Activated naive CD8-positive, alpha-beta T cell treated with anti-CD3 and anti-CD28 coated beads, Interleukin-2, amount 50 U/mL, for 16 hours (primary cell): ENCODE measurements at places on chromosomes 16 and 17.

GRCh38 chr16:11254913-11255736 lies 879 bp downstream of the SOCS1 start:
- no peak for DNase-seq

DNA sequence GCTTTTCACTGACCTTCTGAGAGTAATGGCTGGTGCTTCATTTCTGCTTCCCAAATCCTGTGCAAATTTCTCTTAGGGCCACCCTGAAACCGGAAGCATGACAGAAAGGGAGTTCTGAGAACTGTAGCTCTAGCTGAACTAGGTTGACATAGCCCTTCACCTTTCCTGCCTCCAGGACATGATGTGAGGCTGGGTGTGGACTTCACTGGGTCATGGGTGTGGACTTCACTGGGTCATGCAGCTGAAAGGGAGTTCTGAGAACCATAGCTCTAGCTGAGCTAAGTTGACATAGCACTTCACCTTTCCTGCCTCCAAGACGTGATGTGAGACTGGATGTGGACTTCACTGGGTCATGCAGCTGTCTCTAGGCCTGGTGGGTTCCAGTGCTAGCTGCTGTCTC lies 54.3 kb upstream of the NLRP1 start:
- no peak for DNase-seq

GRCh38 chr16:50539822-50540710 lies 8.1 kb upstream of the NKD1 start:
- DNase-seq: no peak

DNA sequence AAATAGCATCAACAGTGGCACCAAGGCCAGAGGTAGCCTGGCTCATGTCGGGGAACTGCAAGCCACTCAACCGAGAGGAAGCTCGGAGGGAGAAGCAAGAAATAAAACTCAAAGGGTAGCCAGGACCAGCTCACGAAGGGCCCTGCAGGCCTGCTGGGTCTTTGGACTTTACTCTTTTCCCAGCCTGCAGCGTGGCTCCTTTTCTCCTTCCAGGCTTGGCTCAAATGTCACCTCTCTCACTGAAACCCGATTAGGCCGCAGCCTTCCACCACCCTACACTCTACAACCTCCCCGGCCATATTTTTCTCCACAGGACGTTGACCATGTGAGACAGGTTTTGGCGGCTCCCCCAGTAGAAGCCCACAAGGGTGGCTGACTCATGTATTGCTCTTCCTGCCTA lies 38.1 kb downstream of the CALB2 start:
- DNase-seq: no peak

GRCh38 chr16:61194573-61194972 lies 841.7 kb downstream of the CDH8 start:
- no peak for DNase-seq

DNA sequence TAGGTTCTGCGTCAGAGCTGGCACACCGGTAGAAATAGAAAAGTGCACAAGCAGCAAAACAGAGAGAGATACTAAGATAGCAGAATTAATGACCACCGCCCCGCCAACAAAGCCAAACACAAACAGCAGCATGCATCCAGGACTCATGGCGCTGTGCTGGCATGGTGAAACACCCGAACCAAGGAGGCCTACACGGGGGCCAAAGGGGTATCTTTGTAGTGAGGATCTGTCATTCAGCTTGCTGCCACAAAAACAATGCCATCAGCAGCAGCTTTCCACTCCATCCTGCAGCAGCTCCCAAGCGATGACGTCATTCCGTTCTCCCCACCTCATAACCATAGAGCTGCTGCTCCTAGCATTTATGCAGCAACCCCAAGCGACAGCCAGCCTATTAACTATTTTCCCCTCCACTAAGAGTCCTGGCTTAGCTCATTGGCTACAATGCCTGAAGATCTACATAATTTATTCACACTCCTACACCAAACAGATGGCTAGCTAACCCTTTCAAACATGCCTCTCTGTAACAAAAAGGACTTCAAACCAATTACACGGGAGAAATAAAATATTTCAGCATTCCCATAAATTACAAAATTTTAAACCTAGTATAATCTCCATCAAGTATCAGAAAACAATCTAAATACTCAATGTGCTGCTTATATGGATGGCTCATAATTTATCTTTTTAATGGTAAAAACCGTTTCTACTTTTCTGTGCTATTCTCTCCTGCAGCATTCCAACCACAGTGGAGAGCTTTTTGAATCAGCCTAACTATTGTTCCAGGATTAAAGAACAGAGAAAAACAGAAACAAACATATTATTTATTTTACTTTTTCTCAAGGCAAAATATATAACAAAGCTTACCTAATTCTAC lies 73.9 kb downstream of the SPAG9 start:
- no peak for DNase-seq

DNA sequence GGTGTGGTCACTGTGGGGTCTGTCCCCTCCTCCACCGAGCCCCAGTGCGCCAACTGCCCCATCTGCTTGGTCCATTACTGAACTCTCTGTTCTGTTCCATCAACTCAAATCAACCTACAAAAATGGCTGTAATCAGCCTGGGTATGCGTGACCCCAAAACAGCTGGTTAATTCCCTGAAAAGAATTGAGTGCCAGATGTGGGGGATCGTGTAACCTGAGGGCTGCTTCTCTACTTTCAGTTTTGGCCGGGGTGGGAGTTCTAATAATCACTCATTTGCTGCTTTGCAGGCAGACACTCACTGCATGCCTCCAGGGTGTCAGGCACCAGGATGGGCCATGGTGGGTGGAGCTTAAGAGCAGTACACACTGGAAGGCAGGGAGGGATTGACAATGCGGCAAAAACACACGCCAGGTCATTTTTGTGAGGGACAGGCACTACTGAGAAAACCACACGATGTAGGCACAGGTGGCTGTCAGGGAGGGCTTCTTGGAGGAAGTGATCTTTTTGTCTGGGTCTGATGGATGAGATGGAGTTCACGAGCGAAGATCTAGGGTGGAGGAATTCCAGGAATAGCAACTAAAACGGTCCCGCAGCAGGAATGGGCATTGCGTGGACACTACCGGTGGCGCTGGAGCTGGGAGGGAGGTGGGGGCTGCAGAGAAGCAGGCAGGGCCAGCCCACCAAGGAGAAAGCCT lies 30.4 kb upstream of the SSTR5 start:
- no peak for DNase-seq

DNA sequence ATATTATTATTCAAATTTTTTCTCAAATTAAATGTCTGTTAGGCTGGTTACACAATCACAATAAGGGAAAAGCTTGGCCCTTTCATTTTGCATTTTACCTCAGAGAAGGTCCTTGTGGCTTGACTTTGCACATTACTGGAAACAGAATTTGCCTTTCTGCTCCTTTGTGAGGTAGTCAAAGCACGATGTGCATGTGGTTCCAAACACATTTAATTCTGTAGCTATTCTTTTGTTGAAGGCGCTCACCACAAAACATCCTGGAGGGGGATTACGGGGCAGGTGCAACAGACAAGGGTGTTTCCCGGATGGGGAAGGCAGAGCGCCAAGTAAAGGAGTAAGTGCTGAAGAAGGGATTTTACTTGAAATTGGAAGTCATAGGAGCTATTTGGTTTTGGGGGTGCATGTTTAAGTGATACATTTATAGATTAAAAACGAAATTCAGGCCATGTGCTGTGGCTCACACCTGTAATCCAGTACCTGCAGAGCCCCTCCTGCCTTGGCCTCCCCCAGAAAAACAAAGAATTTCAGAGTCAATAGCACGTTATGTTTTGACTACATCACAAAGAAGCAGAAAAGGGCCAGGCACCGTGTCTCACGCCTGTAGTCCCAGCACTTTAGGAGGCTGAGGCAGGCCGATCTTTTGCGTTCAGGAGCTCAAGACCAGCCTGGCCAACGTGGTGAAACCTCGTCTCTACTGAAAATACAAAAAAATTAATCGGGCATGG lies 31.2 kb upstream of the TENT4B start:
- no peak for DNase-seq

GRCh38 chr17:51439395-51440229 lies 179.3 kb downstream of the UTP18 start:
- DNase-seq: no peak

DNA sequence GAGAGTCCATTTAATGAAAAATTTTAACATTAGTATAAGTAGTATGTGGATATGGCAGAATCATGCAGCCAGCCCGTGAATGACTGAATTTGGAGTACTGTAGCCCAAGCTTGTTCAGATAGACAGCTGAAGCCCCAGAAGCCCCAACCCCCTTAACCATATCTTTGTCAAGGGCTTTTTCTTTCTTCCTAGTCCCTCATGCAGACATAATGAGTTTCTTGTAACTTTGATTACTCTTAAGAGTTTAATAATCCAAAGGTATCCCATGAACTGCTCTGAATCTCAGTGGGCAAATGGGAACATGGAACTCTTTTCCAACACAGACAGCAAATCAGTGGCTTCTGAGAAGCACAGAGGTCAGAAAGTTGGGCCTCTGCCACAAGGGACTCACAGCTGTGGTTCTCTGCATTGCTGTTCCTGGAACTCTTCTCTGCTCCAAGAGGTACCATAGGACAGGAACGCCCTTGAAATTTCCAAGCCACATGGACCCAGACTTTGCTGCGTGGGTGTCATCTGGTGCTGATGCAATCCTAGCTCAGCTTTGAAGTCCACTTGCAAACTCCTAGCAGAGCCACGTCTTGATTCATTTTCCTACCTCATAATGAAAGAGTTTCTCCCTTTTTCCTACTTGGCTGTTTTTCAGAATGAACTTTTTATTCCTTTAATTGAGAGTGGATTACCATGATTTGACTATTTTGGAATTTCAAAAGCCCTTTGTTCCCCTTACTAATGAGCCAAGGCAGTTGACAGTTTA lies 18.1 kb downstream of the LYRM1 start:
- no peak for DNase-seq

- DNase-seq: no peak
Observed at GRCh38 chr16:1509307-1510221, 16.4 kb downstream of the TELO2 start.

DNA sequence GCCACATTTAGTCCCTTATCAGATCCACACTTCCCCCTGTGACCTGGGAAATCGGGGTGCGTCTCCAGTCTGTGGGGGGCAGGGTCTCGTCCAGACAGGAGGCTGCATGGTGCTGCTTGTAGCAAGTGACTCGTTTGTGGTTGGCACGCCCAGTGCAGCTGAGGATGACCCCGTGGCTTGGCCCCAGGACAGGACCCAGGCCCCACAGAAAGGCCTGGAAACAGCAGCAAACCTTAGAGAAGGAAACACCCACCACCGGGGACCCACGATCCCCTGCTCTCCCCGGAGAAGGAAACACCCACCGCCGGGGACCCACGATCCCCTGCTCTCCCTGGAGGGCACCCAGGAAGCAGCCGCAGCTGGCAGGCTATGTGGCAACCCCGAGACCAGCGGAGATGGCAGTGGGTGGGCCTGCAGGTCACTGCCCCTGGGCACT lies 8.2 kb upstream of the C16orf95 start:
- no peak for DNase-seq

DNA sequence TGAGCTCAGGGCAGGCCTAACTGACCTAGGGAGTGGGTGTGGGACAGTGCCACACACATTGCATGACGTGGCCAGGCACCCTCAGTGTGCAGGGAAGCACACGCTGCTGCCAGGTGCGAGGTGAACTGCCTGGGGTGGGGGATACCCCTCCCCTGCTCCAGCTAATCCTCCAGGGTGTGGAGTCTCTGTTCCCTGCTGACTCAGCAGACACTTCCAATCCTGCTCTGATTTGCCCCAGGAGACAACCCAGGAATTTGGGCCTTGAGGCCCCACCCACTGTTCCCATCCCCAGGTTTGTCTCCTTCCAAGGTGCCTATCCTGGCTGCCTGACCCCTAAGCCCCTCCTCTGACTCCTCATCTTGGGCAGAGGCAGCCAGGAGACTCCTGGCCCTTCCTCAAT lies 10.7 kb downstream of the DLX3 start:
- DNase-seq: no peak

DNA sequence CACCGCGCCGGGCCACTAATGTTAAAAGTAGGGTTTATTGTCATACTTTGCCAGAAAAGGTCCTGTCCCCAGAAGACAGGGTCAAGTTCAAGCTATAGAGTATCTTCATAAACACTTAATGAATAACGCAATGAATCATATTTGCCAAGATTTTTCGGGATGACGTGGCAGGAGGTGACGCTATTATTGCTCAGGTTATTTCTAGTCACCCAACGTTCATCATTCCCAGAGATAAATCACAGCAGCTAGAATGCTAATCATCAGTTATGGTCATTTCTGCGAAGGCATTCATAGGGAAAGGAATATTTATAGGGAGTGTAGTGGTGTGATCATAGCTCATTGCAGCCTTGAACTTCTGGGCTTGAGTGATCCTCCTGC lies 2.0 kb downstream of the TMC5 start:
- no peak for DNase-seq

DNA sequence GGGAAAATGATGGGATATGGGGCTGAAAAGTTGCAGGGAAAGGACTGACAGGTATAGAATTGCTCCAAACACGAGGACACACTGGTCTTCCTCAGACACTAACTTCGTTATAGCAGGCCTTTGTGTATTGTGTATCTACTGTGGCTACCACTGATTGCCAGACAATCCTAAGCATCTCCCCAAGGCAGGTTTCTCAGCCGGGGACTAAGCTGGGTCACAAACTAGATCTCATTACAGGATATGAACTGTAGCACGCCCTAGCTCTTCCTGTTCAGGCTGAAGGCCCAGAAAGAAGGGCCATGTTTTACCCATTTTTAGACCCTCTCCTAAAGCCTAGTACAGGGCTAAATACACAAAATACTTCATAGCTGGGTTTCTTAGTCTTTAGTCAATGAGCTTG lies 5.1 kb upstream of the RANGRF start:
- DNase-seq: no peak

DNA sequence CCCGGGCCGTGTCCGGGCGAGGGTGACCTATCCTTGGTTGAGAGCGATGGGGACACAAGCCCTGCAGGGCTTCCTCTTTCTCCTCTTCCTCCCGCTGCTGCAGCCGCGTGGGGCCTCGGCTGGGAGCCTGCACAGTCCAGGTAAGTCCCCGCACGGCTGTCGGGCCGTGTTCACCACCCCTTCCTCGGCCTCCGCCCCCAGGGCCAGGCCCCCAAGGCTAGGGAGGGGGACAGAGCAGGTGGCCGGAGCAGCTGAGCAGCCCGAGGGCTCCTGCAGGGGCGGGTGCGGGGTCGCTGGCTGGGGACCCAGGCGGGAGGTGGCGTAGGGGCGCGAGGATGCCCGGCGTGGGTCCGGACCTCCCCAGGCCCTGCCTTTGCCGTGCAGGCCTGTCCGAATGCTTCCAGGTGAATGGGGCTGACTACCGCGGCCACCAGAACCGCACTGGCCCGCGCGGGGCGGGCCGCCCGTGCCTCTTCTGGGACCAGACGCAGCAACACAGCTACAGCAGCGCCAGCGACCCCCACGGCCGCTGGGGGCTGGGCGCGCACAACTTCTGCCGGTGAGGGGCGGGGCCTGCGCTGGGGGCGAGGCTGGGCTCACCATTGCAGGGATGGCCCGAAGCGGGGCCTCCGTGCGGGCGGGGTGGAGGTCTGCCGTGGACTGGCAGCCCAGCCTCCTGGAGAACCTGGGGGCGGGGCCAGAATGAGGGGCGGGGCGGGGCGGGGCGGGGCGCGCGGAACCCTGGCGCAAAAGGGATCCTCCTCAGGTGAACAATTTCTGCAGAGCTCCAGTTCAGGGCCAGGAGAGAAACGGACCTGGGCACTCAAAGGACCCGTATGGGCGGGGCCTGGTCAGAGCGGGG lies 631 bp downstream of the KREMEN2 start:
- DNase-seq: no peak

- no peak for DNase-seq
Observed at GRCh38 chr16:65833171-65833871, 533.2 kb upstream of the CDH5 start.
